ENCODE measurements at places on chromosomes 4 and X.

DNA sequence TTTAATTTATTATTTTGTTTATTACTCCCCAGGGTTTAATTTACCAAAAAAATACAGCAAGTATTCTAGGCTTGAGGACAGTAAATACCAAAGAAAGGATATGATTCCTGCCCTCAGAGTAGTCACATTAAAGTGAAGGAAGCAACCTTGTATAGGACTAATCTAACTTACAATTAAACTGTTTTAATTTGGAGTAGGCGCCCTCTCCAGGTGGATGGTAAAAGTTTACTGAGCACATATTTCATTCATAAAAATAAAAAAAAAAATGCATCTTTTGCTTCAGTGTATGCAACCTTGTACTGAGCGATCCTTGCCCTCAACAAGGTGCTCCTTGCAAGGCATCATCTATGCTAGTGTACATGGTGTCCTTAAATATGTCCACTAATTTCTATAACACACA lies 72.0 kb upstream of the MAGEB16 start:
- no peak for DNase-seq

GRCh38 chr4:100147198-100147597 lies 43.1 kb downstream of the DDIT4L start:
- DNase-seq: no peak

GRCh38 chr4:90842960-90843359 lies 715.8 kb downstream of the CCSER1 start:
- DNase-seq: no peak

DNA sequence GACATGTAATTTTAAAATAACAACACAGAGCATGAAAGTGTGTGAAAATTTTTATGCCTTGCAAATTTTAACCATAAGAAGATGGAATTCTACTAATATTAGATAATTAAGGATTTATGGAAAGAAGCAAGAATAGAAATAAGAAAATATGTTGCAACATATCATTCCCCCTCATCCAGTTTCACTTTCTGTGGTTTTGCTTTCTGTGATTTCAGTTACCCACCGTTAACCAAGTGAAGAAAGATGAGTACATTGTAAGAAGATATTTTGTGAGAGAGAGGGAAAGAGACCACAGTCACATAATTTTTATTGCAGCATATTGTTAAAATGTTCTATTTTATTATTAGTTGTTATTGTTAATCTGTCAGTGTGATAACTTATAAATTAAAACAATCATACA lies 77.9 kb downstream of the ADAM29 start:
- no peak for DNase-seq

- DNase-seq: no peak
Observed at GRCh38 chrX:47360423-47361179, 9.8 kb upstream of the ZNF157 start.

- DNase-seq: no peak
Observed at GRCh38 chr4:149280806-149281205, 534.8 kb downstream of the IQCM start.

GRCh38 chrX:46698691-46699090 lies 60.2 kb downstream of the SLC9A7 start:
- DNase-seq: no peak

- DNase-seq: no peak
Observed at GRCh38 chr4:4677556-4678522, 136.0 kb upstream of the STX18 start.

- no peak for DNase-seq
Observed at GRCh38 chrX:112473654-112474053, 206.1 kb downstream of the LHFPL1 start.

Data from NCI-H1436 treated with DMSO at 0.1 percent for 48 hours (cell line).